ENCODE measurements at places on chromosomes 3 and 15.

DNA sequence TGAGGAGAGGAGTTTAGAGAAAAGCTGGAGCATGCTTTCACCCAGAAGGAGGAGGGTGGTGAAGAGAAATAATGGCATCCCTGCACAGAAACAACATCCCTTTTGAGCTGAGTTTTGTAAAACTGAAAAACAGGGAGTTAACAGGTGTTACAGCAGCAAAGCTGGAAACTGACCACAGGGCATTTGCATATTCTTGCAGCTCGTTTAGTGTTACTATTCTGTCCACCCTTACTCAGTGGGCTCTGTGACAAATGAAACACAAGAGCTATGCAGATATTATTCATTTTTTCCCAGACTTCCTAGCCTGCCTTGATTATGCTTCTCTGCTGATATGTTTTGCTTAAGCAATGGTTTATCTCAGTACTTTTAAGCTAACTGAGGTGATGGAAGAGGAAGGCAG is 272.0 kb downstream of the NEK10 start:
- no peak for DNase-seq

DNA sequence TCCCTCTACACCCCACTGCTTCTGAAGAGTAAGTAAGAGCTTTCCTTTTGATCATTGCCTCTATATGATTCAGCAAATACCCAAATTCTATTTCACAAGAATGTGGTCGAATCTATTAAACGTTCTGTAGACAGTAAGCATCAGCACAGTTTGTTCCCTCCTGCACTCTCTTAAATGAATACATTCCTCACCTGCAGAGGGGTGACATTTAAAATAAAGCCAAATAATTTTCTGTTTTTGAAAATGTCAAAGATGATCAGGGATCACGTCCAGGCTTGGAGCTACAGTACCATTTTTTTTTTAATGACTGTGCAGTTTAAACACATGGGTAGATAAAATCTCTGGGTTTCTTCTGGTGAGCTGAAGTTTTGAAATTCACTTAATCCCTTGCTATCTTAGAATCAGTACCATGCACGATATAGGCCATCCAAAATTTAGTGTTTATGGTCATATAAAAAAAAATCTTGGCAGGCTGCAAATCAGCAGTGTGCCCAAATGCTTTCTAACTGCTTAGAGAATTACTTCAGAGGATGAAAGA is 12.8 kb downstream of the PYDC2 start:
- DNase-seq, result no peak

DNA sequence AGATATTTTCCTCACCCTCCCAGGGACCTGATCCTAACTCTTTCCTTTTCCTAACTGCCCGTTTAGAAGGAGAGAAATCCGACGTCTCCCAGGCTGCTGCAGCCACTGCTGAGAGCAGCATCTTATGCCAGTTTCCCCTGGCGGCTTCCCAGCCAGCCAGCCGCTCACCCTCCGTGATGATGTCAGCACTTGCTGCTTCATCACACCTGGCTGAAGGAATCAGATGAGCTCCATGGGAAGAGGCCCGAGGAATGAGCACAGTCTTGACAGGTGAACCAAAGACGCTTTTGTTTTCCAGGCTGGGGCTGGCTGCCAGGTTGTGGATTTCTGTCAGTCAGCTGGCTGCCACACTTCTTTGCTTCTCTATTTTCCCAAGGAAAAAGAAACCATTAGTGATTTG is 445.1 kb upstream of the RBMS3 start:
- DNase-seq, result peak; percentile 8

GRCh38 chr15:56390739-56391267 is 25.6 kb downstream of the TEX9 start:
- DNase-seq, result no peak

- DNase-seq, result no peak
Measured at GRCh38 chr3:134709076-134709475, 58.3 kb upstream of the KY start.

- DNase-seq, result no peak
Measured at GRCh38 chr15:30928076-30928475, 24.4 kb downstream of the FAN1 start.

GRCh38 chr3:126134219-126134975 is 46.0 kb downstream of the ALDH1L1 start:
- DNase-seq, result peak; percentile 74

DNA sequence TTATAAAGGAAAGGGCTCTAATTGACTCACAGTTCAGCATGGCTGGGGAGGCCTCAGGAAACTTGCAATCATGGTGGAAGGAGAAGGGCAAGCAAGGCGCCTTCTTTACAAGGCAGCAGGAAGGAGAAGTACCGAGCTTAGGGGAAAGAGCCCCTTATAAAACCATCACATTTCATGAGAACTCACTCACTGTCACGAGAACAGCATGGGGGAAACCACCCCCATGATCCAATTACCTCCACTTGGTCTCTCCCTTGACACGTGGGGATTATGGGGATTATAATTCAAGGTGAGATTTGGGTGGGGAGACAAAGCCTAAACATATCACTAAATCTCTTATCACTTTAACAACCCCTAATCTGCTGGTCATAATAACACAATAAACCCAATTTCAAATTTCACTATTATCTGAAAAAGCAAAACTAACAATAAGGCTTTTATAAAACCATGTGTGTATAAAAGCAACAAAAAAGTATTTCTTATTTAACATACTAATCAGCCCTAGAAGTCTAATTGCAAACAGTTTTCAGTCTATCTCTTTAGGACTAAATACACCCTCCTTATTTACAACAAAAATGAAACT is 43.2 kb downstream of the SCAPER start:
- DNase-seq, result no peak
